ENCODE measurements at places on chromosomes 5 and 9. TPM values are rescaled to one million over a fixed set of nuclear protein-coding genes. Genes with fewer than 3 reads are reported as not detected.
A peak's percentile ranks its signal among the peaks of the same experiment; 100 is the strongest.

Gene RMRP
- 12,624 TPM for total RNA-seq

Gene FGF10
- total RNA-seq = not detected

Gene UHRF2
- 70.1 TPM for total RNA-seq

- DNase-seq = no peak
Measured at GRCh38 chr5:107875833-107876232, 205.1 kb upstream of the EFNA5 start.

DNA sequence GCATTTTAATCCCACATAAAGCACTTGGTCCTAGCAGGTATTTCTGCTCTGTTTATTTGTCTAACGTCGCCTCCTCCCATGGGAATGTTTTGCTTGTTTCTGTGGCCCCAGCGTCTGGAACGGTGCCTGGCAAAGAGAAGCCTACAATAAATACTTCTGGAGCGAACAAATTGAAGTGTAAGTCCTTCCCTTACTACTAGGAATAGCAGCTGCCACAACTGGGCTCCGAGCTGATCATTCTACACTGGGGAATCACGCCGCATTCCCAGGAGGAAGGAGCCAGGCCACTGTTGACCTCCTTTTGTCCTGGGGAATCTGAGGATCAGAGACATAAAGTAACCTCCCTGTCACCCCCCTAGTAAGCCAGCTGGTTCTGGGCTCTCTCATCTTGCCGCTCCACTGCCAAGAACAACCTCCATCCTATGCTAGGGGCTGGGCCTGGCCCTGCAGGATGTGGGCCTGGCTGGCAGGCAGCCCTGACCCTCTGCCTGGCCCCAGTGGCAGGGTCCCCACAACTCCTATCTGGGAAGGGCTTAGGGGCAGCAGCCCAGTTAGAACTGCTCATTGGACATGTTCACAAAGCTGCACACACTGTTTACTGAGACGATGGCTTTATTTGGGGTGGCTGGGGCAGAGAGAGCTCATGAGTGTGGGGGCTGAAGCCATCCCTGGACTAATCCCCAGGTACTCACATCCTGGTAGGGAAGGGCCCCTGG, 82.8 kb downstream of the GTF3C4 start:
- no peak for DNase-seq

DNA sequence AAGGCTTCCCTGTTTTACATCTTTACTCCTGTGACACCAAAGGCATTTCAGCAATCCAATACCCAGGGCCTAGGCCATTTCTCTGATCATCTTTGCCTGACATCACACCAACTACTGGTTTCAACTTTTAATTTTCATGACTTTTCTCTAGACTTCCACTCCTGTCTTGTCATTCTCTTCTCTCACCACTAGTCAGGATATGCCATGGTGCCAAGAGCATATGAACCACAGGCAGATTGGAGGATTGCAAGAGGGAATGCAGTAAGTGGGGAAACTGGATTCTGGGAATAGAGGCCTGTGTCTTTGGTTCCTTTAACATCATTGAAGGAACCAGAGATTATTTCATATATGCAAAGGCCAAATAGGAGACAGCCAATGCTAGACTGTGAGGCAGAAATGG, 69.3 kb downstream of the ANKRD31 start:
- no peak for DNase-seq

GRCh38 chr5:153865016-153865415, 173.7 kb downstream of the FAM114A2 start:
- no peak for DNase-seq

DNA sequence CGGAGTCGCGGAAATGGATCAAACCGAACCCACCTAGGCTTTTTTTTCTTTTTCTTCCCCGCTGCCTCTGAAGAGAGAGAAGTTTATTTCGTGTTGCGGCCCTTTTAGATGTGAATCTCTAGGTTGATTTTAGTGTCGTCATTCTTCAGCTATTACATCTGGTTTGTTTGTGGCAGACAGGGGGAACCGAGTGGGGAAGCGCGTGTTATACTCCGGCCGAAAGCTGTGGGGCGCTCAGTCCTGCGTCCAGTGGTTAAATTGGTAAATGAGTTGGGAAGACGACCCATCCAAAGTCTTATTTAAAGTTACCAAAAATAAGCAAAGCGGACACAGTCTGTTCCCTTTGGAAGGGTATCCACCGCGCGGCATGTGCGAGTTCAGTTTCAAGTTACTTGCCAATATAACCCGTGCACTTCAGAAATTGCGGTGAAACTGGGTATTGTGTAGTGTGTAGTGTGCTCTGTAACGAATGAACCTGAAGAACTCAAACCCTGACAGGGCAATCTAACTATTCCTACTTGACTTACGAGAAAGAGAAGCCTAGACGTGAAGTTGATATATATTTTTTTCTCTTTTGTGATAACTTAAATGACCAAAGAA, 1.3 kb downstream of the MAN2A1 start:
- peak; percentile 75 for DNase-seq

- peak; percentile 89 for DNase-seq
Measured at GRCh38 chr5:50653946-50654345, 12.5 kb upstream of the PARP8 start.

GRCh38 chr5:135975122-135975521, 20.3 kb upstream of the LECT2 start:
- no peak for DNase-seq

DNA sequence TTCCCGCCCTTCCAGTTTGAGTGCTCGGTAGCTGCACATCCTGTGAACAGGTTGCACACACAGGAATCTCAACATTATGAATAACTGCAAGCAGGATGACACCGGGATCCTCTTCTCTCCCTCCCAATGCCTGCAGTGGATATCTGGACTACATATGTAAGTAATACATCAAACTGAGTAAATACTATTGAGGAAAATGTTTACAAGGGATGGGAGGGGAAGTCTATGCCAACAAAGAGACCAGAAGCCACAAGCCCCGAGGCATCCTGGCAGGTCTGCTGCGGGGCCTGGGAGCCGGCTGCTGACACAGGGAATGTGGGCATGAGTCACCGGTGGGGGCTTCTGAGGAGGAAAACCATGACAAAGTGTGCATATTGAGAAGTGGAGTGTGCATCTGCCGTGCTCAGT, 8.6 kb upstream of the ANKRD33B start:
- DNase-seq = no peak

- no peak for DNase-seq
Measured at GRCh38 chr5:128062172-128062746, 21.3 kb upstream of the SLC12A2 start.

DNA sequence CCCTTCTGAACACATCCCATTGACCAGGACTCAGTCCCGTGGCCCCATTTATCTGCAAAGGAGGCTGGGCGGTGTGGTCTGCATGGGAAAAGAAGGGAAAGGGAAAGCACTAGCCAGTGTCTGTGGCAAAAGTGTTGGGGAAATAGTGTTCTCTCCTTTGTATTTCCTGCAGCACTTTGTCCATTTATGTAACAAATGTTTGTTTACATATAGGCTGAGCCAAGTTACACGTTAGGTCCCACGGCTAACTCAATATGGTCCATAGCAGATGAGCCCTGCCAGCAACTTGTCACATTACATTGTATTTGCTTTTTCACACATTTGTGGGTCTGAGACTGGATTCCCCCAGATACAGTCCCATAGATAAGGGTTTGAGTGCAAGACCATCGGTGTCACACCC, 260.5 kb downstream of the MSX2 start:
- no peak for DNase-seq

GRCh38 chr9:130053504-130054324, at the start of gene GPR107:
Gene GPR107 (plus strand): TSS chr9:130053906. CDS start chr9:130053933, 27 bp downstream.
- peak; percentile 75 for DNase-seq

Data from OCI-LY7 (cell line).